ENCODE measurements at places on chromosomes 2 and 18.

- no peak for DNase-seq
These were observed 266.9 kb upstream of the FANCL start for GRCh38 chr2:58508006-58508405.

DNA sequence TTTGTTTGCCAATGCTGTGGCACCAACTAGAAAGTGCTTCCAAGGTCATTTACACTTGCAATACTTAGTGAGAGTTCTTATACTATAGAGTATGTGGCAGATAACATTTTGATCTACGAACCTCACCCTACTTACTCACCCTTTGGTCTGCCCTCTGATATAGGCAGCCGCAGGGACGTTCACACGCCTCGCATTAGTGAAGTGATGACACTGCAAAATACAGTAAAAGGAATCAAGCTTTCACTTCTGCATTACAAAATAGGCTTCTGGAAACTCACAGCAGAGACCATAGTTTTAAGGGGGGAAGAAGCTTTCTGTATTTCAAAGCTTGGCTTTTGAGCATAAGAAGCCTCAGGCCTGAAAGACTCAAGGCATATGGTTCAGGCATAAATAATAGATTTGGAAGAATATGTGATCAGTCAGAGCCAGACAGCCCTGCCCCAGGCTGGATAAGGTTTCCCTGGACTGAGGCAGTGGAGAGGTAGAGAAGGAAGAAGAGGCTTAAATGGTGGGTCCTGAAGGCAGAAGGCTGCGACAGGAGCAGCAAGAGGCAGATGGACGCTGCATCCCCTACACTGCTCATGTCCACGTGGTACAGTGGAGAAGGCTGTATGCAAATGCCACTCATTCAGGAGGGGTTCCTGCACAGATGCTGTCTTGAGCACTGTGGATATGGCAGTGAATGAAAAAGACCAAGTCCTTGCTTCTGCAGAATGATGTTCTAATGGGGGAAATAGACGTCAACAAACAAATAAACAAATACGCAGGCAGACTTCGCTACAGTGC lies 63.1 kb downstream of the FECH start:
- DNase-seq = no peak

DNA sequence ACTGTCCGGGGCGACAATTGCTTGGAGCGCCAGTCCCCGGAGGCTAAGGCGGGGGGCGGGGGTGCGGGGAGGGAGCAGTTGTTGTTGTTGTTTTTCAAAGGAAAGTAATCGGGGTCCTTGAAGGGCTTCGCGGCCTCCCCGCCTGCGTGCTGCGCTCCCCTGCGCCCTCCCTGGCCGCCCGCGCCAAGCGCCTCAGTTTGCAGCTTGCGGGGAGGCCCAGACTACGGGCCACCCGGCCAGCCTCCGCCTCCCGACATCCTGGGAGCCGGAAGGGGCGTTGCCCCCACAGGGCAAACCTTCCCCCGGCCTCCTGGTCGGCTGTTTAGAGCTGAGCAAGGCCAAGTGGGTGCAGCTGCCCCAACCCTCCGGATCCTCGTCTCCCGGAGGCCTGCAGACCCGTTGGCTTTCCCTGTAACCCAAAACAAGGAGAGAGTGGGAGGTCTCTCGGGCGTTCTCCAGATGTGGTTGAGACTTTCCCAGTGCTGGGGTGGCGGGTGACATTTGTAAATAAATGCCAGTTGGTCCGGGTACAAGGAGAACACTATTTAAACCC lies 3.7 kb upstream of the SIX3 start:
- no peak for DNase-seq

- DNase-seq = no peak
These were observed 142.4 kb downstream of the MREG start for GRCh38 chr2:215870986-215871385.

DNA sequence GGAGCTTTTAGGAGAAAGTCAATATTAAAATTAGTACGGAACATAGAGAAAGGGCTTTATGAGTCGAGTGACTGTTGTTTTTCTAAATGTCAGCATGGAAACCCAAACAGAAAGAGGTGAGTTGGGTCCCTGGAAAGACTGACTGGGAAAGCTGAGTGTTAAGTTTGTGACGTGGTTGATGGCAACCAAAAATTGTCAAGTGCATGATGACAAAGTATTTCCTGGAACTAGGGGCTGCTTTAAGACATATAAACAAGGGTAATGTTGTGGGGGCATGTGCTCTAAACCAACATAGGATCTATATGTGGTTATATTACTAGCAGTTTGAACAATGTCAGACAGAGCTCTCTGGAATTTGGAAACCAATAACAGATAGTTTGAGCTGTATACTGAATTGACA lies 50.9 kb upstream of the GPD2 start:
- DNase-seq = no peak

DNA sequence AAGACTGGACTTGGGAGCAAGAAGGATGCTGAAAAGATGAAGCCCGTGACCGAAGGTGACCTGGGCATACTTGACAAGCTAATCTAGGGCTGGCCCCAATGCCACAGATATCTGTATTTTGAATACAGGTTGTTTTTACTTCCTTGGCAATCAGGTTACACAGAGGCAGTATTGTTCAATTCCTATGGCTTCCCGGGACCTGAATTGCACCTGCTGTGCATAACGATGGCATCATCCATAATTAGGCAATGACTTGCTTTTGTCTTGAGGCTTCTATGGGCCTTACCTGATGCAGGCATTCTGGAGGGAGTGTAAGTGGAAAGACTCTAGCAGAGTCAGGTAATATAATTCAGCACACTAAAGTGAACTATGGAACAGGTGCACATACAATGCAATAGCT lies 60.6 kb upstream of the CUL3 start:
- DNase-seq = no peak

- no peak for DNase-seq
These were observed 4.3 kb downstream of the HPCAL1 start for GRCh38 chr2:10306901-10307463.

GRCh38 chr2:136497709-136498108 lies 267.6 kb upstream of the THSD7B start:
- no peak for DNase-seq

- no peak for DNase-seq
These were observed 26.5 kb downstream of the LRRC30 start for GRCh38 chr18:7257426-7257740.

DNA sequence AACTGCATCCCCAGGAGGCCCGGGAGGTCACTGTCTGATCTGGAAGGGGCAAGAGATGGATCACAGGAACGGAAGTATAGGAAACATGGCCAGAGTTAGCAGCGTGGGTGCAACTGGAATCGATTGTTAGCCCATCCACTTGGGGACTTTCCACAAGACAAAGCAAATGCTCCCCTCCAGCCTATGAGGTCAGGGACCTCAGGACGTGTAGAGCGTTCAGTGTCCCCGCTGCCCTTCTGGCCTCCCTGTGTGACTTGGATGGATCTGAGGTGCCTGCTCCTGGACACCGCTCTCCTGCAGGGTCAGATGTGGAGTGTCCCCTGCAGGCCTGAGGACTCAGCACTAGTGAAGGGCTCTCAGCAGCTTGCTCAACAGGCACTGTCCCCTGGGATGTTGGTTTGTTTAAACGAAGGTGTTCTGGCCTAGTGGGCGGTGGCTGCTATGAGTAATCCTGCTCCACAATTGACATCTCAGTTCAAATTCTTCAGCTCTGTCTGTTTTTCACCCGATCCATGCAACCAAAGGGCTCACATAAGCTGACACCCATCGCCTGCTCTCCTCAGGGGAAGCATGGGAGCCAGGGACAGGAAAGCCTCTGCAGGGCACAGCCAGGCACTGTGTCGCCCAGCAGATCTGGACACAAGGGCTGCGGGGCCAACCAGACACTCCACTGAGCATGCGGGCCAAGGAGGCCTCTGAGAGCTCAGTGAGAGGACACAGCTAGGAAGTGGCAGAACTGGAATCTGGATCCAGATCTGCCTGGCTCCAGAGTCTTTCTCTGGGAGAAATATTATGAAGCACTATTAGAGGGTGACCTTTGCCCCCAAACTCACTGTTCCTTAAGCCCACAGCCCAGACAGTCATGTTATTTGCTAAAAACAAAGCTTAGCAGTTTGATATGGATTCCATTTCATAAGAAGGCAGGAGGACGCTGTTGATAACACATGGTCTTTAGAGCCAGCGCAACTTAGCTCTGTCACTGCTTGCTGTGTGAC lies 78.5 kb downstream of the RHOB start:
- no peak for DNase-seq

GRCh38 chr2:148658807-148659722 lies 14.5 kb downstream of the EPC2 start:
- no peak for DNase-seq

GRCh38 chr18:59041819-59042815 lies 97.6 kb upstream of the SEC11C start:
- DNase-seq = no peak

- no peak for DNase-seq
These were observed 111.1 kb upstream of the RIOK3 start for GRCh38 chr18:23341983-23342382.

DNA sequence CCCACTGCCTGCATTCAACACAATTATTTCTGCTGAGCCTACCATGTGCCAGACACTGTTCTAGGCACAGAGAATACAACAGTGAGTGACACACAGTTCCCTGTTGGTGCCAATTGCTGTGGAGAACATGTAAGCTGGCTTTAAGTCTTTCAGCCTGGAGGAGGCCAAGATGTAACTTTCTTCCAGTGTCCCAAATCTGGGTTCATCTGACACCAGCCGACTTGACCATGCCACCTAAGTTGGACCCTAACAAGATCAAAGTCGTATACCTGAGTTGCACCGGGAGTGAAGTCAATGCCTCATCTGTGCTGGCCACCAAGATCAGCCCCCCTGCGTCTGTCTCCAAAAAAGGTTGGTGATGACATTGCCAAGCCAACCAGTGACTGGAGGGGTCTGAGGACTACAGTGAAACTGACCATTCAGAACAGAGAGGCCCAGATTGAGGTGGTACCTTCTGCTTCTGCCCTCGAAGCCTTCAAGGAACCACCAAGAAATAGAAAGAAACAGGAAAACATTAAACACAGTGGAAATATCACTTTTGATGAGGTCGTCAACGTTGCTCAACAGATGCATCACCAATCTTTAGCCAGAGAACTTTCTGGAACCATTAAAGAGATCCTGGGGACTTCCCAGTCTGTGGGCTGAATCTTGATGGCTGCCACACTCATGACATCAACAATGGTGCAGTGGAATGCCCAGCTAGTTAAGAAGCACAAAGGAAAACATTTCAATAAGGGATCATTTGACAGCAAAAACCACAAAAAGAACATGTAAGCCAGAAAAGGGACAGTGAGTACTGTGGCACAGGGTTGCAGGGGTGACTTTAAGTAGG lies 6.3 kb downstream of the TRABD2A start:
- no peak for DNase-seq

DNA sequence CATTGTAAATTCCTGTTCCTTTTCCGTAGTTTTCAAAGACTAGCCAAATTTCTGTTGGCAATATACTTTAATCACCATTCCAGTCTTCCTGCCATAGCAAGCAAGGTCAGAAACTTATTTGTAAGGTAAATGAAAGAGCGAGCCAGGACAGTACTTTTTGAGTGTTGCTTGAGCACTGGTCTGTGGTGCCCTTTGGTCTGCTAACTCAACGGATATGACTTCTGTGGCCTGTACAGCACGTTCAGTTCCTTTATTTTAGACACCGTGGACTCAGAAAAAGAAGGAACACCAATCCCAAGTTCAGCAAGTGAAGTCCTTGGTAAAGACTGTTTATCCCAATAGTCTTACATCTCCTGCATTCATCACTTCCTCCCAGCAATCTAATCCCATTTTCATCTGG lies 166.3 kb downstream of the MYO1B start:
- no peak for DNase-seq

- no peak for DNase-seq
These were observed 478 bp downstream of the CLHC1 start for GRCh38 chr2:55231546-55232083.

DNA sequence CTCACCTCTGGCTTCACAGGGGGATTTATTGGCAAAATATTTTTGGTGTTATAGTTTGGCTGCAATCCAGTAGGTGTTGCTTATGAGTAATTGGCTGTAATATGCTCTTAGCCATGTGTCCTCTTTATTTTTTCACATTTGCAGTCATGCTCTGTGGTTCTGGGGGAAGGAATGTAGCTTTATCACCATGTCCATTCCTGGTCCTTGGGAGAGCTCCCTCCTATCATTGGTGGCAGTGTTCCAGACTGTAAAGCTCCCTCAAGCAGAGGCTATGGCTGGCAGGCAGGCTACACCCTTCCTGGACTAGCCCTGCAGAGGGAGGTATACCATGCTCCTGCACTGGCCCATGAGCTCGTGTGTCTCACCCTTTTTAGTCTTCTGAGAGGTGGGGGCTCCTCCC lies 120.0 kb upstream of the FSIP2 start:
- no peak for DNase-seq

DNA sequence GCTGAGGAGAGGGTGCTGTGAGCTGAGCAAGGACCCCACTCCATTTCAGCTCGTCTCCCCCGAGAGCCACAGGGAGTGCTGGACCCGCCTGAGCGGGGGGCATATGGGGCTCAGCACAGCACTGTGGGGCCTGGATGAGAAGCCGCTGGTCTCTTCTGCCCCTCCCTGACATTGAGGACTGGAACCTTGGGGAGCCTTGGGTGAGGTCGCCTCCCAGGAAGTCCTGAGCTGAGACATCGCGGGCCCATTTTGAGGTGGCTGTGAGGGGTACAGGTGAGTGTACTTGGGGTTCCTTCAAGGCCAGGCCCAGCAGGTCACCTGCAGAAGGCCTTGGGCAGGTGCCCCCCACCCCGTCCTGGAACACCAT lies 3.1 kb upstream of the AQP12A start:
- DNase-seq = no peak

GRCh38 chr18:77220726-77221125 lies 28.9 kb upstream of the GALR1 start:
- no peak for DNase-seq

DNA sequence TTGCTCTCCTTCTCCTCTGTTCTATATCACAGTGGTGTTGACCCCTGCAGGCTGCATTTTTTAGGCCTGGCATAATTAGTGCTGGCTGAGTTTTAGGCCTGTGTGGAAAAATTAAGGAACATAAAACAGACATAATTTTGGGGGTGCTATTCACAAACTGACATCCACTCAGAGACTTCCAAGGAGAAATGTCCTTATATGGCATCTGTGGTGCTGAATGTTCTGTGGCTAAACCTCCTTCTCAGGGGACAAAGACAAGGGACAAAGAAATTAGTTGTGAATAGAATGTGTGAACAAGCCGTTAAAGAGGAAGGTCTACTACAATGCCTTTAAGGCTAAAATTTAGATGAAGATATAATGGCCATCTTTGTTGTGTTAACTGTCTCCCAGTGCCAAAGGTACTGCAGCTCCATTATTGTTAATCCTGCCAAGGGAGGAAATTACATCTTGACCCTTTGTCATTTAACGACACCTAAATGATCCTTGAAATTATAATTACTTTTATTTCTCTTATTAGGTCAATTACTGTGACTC lies 870.0 kb upstream of the CHAC2 start:
- no peak for DNase-seq

GRCh38 chr18:32530947-32531651 lies 60.4 kb upstream of the GAREM1 start:
- no peak for DNase-seq

GRCh38 chr2:141331127-141331526 lies 799.7 kb downstream of the LRP1B start:
- DNase-seq = no peak

- no peak for DNase-seq
These were observed 44.1 kb upstream of the IGFBP2 start for GRCh38 chr2:216588861-216589710.

Measured in stimulated activated CD4-positive, alpha-beta T cell treated with anti-CD3 and anti-CD28 coated beads, Interleukin-1b, Interleukin-23, amount 100 ng/mL, for 1 hour (primary cell).